ENCODE measurements at places on chromosomes 7 and 10.

- peak; percentile 9 for DNase-seq
These were observed 85.0 kb downstream of the KMT2E start for GRCh38 chr7:105098863-105099515.

GRCh38 chr7:100156331-100157068, 2.0 kb downstream of the TRAPPC14 start:
- DNase-seq = no peak

DNA sequence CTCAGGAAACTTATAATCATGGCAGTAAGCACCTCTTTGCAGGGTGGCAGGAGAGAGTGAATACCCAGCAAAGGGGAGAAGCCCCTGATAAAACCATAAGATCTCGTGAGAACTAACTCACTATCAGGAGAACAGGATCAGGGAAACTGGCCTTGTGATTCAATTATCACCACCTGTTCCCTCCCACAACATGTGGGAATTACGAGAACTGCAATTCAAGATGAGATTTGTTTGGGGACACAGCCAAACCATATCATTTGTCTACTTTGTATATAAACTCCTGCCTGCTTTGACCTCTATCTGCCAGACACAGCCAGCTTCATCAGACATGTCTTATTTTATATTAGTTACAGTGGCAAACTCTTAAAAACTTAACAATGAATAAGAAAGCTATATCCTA, 50.4 kb downstream of the ARMC3 start:
- peak; percentile 19 for DNase-seq

GRCh38 chr10:34291466-34292193, 523.5 kb downstream of the PARD3 start:
- DNase-seq = no peak

DNA sequence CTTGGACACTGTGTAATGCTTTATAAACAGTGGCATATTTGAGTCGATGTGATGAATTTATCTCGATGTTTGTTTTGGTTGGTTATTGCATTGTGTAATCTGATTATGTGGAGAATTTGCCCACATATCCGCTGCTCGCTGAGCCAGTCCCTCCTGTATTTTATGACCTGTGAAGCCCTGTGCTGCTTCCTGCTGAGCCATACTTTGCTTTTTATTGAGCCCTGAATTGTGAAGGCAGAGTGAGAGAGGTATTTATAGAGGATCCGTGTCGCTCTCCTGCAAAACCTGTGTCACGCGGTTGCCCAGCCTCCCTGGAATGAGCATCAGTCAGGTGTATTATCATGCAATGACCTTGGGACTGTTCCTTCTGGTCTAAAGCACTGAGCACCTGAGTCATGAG, 253.7 kb downstream of the ARHGAP21 start:
- no peak for DNase-seq

- no peak for DNase-seq
These were observed 33.1 kb upstream of the HMX3 start for GRCh38 chr10:123102673-123103072.
